ENCODE measurements at places on chromosomes 7 and 10.

DNA sequence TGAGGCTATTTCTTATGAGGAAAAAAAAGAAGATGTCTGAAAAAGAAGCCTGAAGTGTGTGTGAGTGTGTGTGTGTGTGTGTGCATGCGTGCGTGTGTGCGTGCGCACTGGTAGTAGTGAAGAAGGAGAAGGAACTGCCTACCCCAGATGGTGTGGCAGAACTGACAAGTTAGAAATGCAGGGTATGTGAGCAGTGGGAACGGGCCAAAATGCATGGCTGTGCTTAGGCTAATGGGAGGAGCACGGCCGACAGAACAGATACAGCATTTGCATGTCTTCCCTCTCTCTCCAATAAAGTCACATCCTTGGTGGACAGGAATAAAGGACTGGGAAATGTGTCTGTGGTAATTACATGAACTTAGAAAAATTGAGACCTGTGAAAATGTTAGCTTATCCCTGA lies 94.3 kb downstream of the IDE start:
- no peak for DNase-seq

DNA sequence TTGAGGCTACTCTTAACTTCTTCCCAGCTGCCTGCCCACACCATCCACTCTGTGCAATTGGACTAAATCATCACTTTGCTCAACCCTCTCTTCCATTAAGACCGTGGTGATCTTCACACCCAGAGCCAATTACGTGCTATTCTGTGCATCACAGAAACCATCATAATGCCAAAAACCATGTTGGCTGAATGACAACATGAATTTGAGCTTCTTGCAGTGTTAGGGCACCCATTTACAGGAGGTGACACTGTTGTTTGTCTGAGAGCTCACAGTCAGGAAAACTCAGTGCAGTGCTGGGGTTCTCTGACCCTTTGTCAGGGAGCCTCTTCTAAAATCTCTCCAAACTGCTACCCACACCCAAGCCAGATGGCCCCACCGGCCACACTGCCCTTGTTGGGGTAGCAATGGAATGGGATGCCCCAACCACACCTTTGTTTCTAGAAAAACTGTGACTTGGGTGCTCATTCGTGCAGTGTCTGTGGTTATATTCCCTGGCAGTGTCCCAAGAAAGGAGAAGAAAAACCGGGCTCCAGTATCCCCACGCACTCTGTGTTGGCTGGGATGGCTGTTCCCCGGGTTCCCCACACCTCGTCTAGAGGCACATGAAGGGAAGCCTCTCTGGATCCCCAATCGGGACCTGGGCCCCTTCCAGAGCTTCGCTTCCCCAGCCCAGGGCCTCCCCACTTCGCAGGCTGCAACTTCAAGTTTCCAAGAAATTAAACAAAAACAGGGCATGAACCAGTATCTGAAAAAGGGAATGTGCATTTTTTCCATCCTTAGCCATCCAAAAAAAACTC lies 2.0 kb upstream of the TNS3 start:
- no peak for DNase-seq

DNA sequence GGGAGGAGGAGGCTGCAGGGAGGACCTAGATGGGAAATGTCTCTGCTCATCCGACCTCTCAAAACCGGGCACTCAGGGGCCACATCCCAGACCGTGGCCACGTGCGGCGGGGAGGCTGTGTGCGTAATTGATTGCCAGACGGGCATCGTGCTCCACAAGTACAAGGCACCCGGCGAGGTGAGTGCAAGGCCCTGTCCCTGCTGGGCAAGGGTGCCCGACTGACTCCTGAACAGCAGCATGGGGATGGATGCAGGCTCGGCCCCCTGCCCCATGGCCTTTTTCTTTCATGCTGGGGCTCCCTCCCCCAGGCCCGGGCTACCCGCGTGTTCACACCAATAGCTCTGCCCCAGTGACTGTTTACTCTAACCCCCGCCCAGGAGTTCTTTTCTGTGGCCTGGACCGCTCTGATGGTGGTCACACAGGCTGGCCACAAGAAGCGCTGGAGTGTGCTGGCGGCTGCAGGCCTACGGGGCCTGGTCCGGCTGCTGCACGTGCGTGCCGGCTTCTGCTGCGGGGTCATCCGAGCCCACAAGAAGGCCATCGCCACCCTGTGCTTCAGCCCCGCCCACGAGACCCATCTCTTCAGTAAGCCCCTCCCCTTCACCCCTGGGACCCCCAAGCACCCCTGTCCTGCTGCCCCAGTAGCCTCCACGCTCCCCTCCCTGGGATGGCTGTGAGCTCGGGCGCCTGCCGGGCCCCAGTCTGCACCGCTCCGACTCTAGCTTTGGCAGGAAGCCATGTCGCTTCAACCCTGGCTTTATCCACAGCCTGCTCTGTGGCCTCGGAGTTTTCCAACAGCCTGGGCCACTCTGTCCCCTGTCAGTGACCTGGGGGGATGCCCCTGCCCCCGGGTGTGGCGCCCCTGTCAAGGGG lies 3.9 kb downstream of the LRWD1 start:
- no peak for DNase-seq

GRCh38 chr10:32338262-32338661 lies 8.7 kb downstream of the EPC1 start:
- no peak for DNase-seq

GRCh38 chr7:16810573-16810972 lies 5.8 kb upstream of the AGR2 start:
- no peak for DNase-seq

GRCh38 chr10:125137601-125138438 lies 22.5 kb downstream of the CTBP2 start:
- no peak for DNase-seq

DNA sequence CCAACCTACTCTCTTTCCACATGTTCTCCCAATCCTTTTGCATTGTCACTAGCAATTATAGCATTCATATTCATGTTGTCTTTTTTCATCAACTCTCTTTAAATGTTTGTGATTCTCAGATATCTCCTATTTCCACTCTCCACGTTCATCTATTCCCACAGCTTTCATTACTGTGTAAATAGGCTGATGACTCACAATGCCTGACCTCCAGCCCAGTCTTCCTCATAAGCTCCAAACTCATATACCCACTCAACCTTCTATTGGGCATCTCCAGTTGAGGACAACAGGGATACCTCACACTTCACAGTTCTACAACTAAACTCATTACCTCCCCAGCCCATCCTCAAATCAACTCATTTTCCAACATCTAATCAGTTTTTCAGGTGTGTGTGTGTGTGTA lies 194.1 kb downstream of the DGKI start:
- no peak for DNase-seq

- no peak for DNase-seq
These were observed 113.2 kb upstream of the INHBA start for GRCh38 chr7:41816111-41816510.

DNA sequence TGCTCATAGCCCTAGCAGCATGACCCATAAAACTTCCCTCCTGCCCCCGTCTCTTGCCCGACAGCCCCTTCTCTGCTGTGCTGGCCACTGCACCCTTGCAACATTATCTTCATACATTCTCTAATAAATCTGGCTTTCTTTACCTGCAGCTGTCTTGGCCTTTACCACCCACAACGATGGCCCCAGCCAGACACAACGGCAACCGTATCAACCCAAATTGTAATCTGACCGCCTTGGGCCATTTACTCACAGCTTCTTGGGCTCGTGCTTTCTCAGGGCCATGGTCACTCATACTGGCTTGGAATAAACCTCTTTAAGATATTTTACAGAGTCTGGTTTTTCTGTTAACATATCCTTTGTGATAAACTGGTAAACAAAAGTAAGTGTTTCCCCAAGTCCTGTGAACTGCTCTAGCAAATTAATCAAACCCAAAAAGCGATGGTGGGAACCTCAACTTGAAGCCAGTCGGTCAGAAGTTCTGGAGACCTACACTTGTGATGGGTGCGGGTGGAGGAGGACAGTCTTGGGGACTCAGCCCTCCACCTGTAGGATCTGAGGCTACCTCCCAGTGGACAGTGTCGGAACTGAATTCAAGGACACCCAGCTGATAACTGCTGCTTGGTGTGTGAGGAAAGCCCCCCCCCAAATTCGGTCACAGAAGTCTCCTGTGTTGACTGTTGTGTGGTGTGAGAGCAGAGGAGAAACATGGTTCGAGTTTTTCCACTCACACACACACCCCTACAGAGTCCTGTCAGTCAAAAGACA lies 87.6 kb upstream of the ATP6V0A4 start:
- DNase-seq, result no peak

DNA sequence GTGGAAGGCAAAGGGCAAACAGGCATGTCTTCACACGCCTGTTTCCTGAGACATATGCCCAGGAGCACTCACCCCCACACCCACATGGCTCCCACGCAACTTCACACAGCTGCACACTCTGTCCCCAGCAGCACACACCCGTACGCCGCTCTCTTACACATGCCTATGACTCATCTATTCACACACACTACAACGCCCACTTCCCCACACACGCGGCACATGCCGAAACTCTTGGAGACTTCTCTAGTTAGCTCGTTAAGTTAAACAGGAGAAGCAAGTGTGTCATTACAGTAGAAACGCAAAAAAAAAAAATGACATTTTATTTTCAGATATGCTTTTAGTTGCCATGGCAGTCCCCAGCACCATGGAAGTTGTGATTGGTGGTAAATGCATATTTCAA lies 6.7 kb downstream of the CALN1 start:
- no peak for DNase-seq

DNA sequence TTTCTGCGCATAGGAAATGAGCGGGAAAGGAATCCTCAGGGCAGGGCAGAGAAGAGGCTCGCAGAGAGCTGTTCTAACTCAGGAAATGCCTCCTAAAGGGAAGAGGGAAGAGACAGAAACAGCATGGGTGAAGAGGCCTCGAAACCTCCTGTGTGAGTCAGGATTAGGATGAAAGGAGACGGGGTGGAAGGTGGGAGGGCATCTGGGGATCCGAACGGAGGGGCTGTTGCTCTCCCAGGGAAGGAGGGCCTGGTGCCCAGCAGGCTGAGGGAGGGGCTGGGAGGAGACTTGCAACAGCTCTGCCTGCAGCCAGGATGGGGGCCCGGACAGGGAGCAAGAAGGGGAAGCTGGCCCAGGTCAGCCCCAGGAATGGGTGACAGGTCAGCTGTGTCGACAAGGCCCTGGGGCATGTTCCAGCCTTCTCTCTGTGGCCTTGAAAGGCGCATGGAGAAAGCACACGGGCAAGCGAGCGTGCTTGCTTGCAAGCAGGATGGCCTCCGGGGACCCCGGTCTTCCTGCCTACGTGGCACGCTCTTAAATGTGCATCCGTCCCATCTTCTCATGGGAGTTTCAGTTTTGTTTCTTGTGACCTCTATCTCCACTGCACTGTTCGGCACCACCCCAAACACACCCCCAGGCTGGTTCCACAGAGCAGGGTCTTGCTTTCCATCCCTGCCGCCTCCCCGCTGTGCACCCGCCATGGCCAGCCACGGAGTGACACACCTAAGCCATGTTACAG lies 63.5 kb downstream of the HIPK2 start:
- DNase-seq, result no peak

- no peak for DNase-seq
These were observed 145.3 kb downstream of the GLI3 start for GRCh38 chr7:42091461-42092291.

DNA sequence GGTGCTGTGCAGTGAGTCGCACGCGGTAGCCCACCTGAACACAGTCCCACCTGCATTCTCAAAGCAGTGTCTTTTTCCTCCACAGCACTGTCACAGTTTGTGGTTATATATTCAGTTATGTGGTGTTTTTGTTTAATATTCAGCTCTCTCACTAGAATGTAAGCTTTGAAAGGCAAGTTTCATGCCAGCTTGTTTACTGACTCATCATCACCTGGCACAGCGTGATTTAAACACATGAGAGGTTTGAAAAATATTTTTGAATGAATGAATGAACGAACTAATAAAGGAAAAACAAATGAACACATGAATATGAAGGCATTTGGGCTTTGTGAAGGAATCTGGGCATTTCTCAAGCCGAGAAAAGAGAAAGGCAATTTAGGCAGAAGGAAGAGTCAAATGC lies 51.9 kb upstream of the TM9SF3 start:
- no peak for DNase-seq

GRCh38 chr7:70655694-70656093 lies 476.2 kb upstream of the GALNT17 start:
- DNase-seq, result no peak

GRCh38 chr7:1055491-1055955 lies 11.2 kb downstream of the GPR146 start:
- no peak for DNase-seq

GRCh38 chr10:43461950-43462349 lies 25.0 kb downstream of the ZNF487 start:
- DNase-seq, result no peak

- DNase-seq, result no peak
These were observed 7.6 kb downstream of the PSMA2 start for GRCh38 chr7:42924223-42924838.

DNA sequence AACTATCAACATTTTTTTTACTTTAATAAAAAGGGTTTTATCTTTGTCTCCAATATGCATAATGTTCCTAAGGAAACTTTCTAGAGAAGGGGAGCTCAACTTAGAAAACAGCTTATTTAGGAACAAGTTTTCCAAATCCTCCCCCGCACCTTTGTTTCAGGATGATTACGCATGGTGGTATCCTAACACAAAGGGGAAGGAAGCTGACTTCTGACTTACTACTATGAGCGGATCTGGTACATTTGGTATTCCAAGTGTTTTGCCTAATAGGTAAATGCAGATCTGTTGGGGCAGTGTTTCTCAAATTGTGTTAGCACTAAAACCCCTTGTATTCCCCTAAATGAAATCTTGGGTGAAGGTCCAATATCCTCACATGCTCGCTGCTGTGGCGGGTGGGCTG lies 229.3 kb upstream of the KLF14 start:
- DNase-seq, result no peak

DNA sequence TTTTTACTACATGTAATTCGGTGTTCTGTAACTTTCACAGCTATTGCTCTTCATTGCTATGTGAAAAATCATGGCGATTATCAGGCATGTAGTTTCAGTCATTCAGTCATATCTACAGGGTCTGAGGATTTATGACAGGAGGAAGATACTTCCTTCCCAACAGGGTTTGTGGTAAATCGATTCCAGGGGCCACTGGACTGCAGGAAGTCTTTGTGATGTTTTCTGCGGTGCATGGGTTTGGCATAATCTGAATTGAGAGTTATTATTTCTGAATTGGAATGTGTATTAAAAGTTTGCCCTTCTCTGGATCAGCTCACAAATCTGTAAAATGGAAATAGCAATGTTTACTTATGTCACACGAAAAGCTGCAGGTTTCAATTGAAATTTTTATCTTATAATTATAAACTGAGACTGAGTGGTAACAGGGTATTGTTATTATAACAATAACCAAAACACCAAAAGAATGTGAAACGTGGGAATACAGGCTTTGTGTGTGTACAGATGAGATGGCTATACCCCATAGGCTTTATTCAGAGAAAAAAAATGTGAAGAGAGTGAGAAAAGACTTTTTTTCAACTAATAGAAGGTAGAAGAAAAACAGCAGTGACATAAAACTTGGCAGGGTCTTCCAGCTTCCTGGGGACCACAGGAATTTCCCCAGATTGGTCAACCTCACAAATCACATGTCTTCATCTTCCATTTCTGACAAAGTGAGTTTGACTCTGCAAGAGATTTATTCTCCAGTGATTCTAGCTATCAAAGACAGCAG lies 307.7 kb upstream of the NFE2L3 start:
- DNase-seq, result no peak

- DNase-seq, result no peak
These were observed 126.0 kb downstream of the NRBF2 start for GRCh38 chr10:63258920-63259678.
